ENCODE measurements at places on chromosomes 12 and 14.

DNA sequence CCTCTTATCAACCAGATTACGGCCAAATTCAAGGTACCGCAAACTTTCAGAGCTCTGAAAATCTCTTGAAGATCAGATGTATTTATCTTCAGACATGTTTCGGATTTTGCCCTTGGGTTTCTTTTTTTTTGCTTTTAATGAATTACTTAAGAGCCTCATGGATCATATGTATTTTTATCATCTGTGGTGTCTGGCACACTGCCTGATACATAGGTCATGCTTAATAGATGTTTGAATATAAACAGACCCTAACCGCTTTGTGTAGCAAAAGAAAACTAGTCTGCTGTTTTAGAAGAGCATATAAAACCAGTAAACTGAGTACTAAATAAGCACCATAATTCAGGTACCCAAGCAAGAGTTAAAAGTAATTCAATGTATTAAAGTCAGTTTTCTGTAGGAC is 20.1 kb upstream of the TBK1 start:
- no peak for DNase-seq

GRCh38 chr12:9340422-9341259 is 132.4 kb upstream of the PZP start:
- no peak for DNase-seq

DNA sequence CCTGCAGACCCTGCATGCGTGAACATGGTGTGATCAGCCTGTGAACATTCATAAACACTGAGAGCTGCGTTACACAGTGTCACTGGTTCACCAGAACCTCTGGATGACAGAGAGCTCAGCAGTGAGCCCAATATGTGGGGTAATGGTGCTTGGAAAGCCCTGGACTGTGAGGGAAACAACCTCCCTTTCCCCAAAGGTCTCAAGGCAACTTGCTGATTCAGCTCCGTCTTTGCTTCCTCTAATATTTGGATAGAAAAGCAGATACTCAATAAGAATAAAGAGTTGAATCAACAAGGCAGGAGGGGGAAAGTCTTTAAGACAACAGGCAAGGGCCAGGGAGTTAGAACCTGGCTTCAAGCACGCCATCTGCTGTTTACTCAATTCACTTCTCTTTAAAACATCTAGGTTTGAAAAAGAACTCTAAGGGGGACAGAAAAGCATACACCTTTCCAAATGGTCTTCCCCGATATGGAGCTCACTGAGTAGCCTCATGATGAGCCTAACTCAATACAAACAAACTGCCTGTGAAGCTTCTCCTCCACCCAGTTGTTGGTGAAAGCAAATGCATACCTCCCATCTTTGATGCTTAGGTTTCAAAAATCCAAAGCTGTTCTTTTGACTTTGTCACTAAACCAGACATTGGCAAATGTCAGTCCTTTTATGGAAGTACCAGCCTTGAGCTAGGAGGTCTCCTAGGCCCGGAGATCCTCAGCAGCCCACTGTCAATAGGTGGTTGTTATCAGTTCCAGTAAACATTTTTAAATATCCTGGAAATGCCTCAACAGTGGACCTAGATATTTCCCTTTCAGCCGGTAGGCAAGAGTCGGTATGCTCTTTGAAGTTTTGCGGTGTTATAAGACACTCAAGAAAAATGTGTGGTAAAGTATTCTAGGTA is 76.1 kb downstream of the SAMD4A start:
- DNase-seq, result no peak

- no peak for DNase-seq
These were observed 180.6 kb downstream of the LRRK2 start for GRCh38 chr12:40405419-40405818.

DNA sequence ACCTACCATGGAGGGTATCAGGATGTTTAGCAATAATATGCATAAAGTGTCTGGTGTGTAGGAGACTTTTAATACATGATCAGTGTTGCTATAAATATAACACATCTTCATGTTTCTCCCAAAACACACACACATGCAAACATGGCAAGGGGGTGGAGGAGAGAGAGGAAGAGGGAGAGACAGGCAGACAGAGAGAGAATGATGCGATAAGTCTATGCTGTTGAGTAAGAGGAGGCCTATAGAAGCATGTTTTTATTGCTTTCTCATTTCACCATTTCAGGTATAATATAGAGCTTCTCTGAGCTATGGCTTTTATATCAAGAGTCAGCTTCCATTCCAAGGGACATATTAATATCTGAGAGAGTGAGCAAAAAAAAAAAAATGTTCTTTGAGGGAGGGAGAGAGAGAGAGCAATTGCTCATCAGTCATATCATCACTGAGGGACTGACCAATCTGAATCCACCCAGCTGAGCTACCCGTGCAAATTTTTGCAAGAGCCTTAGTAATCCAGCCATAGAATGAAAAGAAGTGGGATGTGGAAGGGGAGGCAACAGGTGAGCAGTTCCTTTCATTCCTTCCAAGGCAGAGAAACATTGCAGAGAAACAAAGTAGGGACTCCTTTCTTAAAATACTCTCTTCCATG is 54.8 kb upstream of the RASSF8 start:
- DNase-seq, result no peak

GRCh38 chr14:60722357-60723115 is 1.6 kb downstream of the SIX4 start:
- no peak for DNase-seq

DNA sequence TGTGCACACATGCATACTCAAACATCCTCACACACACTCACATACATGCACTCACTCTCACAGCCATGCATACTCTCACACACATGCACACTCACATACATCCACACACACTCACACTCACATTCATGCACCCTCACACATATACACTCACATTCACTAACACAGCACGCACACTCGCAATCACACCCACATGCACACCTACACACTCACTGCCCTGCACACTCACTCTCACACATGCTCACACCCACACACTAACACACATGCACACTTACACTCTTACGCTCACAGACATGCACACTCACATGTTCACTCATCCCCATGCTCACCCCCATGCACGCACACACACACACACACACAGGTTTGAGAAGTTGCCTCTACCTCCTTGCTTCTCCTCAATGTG is 63.2 kb upstream of the SFSWAP start:
- no peak for DNase-seq

DNA sequence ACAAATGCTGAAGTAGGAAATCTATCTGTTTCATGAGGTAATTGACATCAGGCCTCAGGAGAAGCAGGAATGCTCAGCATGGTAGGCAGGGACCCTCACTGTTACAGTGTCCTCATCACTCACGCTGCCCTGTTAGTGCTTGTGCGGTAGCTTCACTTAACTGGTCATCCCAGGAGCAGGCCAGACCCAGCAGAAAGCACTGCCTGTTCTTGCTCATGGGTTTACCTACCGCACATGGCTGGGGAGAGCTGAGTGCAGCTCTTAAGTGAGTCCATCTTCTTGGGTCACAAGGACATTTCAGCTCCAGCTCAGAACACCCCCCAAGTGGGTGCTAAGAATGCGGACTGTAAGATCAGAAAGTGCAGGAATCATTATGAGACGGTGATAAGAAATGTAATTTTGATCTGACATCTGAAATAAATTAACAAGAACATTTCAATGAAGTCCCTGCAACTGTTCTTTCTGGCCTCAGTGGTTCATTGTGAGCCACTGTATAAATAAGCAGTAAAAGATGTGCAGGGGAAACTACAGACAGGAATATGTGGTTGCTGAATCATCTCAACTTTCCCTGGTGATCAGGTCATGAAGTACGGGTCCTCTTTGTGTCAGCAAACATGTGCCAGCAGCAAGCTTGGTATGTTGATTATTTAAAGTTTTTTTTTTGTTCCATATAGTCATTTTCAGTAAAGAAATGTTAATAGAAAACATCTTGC is 757.7 kb upstream of the TMEM132C start:
- DNase-seq, result no peak

DNA sequence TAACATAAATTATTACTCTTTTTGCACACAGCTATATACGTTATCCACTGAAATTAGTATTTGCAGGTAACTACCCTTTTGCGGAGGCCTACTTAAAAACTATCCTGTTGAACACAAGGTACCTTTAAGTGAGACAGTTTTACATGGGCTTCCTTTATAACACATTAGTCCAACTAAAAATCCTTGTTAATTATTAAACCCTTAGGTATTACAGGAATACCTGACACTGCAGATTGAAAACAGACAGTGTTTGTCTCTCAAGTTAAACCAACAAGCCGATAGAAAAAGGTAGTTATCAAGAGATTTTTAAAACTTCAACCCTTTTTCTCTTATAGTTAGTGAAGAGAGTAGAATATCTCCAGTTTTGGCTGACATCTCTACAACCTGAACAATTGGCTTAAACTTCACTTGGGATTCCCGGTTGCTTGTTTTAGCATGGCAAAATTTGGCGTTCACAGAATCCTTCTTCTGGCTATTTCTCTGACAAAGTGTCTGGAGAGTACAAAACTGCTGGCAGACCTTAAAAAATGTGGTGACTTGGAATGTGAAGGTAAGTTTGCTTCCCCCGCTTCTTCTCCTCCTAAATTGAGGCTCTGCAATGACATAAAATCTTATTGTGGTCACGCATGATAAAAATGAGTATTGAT is at the start of gene MIA2:
Gene MIA2, plus strand, starts transcription at position 236 of the 647 bp plus-strand sequence. Its CDS starts 200 bp downstream, at position 436.
- DNase-seq, result no peak

GRCh38 chr14:69960296-69960695 is 81.1 kb downstream of the SMOC1 start:
- no peak for DNase-seq

- no peak for DNase-seq
These were observed 108.3 kb downstream of the CRADD start for GRCh38 chr12:93785249-93786010.

DNA sequence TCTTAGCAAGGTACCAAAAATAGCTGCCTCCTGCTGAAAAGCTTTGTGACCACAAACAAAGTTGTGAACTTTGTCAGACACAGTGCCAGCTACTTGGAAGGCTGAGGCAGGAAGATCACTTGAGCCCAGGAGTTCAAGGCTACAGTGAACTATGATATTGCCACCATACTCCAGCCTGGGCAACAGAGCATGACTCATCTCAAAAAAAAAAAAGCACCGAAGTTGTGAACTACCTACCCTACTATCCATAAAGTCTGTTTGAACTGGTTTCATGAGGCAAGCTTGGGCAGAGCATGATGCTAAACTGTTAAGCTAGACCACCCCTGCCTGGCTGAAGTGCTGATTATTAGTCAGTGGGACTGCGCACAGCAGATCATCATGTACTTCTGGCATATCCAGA is 75.5 kb downstream of the RAD52 start:
- no peak for DNase-seq

- DNase-seq, result no peak
These were observed 7.6 kb upstream of the FLVCR2 start for GRCh38 chr14:75570797-75571196.

DNA sequence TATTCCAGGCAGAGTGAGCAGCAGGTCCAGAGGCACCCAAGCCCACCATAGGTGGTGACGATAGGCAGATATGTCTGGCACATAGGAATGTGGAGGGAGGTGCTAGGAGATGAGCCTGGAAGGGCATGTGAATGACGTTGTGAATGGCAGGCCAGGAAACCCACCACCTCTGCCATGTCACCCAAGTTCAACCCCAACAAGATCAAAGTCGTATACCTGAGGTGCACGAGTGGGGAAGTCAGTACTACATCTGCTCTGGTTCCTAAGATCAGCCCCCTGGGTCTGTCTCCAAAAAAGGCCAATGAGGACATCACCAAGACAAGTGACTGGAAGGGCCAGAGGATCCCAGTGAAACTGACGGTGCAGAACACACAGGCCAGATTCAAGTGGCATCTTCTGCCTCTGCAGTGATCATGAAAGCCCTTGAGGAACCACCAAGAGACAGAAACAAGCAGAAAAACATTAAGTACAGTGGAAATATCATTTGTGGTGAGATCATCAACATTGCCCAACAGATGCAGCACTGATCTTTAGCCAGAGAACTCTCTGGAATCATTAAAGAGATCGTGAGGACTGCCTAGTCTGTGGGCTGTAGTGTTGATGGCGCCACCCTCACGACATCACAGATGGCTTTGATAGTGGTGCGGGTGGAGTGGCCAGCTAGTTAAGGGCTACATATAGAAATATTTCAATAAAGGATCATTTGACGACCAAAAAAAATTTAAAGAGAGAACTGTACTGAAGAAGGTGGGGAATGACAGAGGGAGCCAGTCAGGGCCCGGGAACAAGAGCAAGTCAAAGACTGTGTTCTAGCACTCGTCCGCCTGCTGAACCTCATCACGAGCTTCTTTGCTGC is 99.7 kb downstream of the ZFP36L1 start:
- DNase-seq, result no peak
